ENCODE measurements at places on chromosomes 6 and 20.

DNA sequence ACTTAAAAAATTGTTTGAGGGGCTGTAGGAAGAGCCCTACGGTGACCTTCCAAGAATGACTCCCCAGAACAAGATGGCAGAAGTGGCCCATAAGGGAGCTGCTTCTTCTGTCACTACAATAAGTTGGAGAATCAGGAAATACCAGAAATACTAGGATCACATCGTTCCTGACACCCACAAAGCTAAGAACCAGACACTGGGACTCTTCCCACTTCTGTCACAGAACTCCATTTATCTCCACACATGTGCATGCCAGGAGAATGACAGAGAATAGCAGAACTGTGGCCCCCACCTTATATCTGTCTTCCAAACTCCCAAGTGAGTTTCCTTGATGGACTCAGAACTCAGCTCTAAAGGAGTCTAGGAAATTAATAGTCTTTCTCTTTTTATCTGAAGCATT, 54.6 kb upstream of the UBR2 start:
- no peak for DNase-seq

DNA sequence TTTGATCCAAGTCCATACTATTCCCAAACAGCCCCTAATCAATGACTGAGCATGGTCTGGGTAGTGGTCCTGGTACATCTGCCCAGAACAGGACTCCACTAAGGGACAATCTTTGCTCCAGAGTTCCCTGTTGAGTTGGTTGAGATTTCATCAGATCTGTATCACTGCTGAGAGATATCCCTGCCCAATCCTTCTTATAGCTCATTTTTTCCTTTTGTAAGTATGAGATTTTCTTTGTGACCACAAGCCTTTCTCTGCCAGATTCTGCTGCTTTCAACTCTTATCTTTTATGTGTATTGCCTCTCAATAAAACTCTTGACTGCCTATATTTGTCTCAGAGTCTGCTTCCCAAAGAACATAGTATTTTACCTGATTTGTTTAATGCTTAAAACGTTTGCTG, 46.2 kb upstream of the LAMA2 start:
- DNase-seq: no peak

DNA sequence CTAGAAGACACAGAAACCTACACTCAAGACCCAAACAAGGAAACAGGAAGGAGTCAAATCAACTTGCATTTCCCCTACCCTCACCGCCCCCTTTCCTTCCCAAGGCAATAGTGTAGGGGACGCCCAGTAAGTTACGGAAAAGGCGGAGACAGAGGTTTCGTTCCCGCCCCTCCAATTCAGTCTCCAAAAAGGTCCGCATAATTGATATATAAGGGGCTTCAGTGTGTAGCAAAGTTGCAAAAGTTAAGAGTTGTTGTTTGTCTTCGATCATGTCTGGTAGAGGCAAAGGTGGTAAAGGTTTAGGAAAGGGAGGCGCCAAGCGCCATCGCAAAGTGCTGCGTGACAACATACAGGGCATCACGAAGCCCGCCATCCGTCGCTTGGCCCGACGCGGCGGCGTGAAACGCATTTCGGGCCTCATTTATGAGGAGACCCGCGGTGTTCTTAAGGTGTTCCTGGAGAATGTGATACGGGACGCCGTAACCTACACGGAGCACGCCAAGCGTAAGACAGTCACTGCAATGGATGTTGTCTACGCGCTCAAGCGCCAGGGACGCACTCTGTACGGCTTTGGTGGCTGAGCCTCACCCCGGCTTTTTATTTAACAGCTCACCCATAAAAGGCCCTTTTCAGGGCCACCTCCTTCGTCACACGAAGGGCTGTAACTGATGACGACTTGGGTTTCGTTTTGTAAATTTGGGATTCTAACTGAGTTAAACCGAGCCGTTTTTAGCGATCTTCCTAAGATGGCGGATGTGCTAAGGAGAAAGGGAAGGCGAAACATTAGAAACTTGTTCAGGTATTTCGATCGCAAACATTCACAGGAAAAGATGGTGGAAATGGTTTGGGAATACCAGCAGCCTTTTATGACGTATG, 124.6 kb upstream of the BTN3A2 start:
- DNase-seq: peak; percentile 78

DNA sequence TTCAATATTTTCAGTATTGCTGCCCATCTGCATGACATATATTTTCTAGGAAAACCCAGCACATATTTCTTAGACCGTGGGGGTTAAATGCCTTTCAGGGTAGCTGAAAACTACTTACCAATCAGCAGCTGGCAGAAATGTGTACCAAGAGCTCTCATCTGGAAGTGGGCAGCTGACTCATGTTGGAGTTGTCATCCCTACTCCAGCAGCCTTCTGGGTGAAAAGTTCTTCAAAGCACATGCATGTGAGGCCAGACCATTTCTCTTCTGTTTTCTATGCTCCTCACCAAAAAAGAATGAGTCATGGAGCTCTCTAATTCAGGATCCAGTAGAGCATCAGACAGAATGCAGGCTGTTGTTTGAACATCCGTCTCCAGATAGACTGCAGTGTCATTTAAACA, 135.5 kb downstream of the PAX1 start:
- no peak for DNase-seq

GRCh38 chr6:145967549-145967948, 3.4 kb upstream of the SHPRH start:
- no peak for DNase-seq

GRCh38 chr20:23282546-23282945, 68.0 kb upstream of the NXT1 start:
- DNase-seq: no peak

DNA sequence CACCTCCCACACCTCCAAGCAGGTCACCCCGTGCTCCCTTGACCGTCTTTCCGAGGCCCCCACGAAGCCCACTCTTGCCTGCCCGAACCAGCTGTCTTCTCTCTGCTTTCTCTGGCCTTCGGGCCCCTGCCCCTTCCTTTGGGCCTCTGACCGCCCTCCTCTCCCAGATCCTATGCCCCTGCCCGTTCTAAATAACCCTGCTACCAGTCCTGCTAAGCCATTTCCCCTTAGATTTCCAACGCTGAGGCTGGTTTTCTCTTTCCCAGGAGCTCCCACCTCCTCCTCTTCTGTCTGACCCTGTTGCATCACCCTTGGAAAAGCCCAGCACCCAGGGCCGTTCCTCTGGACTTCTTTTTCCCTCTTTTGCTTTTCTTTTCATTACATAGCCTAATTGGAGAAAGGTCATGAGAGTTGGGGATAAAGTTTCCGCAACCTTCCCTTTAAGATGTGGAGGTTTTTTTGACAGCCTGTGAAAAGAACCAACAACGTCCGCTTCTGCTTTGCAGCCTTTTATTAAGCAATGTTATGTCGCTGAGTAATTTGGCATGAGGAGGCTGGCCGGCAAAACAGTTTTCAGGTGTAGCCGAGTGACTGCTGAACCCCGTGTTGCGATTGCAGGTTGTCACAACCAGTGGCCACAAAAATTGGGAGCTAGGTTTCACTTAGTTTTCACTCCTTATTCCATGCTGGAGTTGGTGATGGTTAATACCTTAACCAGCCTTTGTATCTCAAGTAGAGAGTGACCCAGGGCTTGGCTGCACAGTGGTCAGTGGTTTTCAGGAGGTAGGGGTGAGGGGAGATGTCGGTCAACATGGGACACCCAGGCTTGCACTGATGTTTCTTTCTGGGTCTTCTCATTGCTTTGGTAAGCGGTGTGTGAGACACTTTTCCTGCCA, 970 bp downstream of the BLTP3A start:
- peak; percentile 13 for DNase-seq

DNA sequence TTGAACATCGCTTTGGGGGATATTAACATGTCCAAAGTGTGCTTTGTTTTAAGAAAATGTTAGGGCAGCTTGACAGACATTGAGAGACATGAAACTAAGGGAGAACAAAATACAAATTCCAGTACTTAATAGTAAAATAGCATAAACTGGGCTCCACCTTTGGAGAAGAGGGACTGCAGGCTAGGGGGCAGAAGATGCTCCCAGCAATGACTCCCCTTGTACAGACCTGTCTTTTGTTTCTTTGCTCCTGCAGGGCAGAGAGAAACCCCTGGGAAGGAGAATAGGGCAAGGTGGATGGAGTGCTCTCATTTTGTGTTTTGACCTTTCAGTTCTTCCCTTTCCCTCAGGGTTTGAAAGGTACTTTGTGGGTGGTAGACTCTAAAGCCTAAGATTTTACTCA, 115.6 kb upstream of the PLCB4 start:
- DNase-seq: no peak

GRCh38 chr6:219641-220198, 72.6 kb upstream of the DUSP22 start:
- DNase-seq: no peak

DNA sequence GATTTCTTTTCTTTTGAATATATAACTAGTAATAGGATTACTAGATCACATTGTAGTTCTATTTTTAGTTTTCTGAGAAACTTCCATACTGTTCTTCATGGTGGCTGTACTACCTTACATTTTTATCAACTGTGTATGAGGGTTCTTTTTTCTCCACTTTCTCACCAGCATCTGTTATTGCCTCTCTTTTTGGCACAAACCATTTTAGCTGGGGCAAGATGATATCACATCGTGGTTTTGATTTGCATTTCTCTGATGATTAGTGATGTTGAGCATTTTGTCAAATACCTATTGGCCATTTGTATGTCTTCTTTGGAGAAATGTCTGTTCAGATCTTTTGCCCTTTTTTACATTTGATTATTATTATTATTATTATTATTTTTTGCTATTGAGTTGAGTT, 86.1 kb upstream of the TCF21 start:
- no peak for DNase-seq
